Vagina (tissue), 2 donors: ENCODE measurements at places on chromosomes 12 and 14.

DNA sequence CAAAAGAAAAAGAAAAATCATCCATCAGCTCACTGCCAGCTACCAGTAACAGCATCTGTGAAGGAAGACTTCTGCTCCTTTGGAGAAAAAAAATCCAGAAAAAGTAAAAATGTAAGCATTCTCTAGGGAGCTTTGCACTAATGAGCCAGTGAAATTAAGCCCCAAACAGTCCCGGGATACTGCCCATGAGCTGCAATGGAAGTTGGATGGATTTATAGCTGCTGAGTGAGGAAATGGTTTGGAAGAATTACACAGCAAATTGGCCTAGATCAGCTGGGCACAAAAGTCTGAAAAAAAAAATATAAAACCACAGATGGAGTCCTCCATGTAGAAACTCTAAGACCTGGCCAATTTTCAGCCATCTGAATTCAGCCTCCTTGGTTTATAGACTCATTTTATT, 462.9 kb upstream of the USP15 start:
- DNase-seq, result no peak

- no peak for DNase-seq
Observed at GRCh38 chr14:88247228-88247627, 75.8 kb downstream of the KCNK10 start.

GRCh38 chr12:30970559-30971197, 44.1 kb downstream of the TSPAN11 start:
- no peak for DNase-seq

DNA sequence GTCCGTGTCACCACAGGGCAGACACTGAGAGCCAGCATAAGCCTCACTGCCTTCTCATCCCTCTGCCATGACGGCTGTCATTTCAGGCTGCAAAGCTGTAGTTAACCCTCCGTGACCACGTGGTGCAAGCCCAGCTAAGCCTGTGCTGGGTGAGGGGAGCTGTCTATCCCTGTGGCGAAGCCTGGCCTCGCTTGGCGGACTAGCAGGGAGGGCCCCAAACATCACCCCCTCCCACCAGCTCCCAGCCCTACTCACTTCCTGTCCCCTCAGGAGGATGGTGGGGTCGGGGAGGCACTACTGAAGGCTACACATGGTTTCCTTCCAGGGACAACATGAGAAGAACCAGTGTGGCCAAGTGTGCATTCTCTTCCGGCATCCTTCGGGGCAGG, 88.2 kb downstream of the CHGA start:
- DNase-seq, result no peak
